Stimulated activated CD8-positive, alpha-beta memory T cell treated with anti-CD3 and anti-CD28 coated beads, Interleukin-4, amount 100 ng/mL, for 24 hours (primary cell): ENCODE measurements at places on chromosomes 13 and 19.

DNA sequence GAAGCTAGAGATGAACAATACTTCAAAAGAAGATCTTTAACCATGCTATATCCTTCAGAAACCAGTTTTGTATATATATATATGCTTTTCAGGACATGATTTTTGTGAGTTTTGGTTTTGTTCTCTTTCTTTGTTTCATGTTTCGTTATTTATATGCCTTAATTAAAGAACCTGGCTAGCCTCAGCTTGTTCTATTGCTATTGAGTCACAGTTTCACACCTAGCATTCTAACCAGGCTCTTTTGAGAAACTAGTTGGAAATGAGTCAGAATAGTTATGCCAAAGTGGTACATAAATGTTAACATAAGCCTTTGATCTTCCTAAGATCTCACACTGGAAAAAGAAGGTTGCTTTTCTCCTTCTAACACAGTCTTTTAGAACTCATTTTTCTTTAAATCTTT, 1925.2 kb downstream of the OLFM4 start:
- no peak for DNase-seq

- DNase-seq: no peak
Measured at GRCh38 chr13:35984287-35984686, 146.9 kb downstream of the DCLK1 start.

DNA sequence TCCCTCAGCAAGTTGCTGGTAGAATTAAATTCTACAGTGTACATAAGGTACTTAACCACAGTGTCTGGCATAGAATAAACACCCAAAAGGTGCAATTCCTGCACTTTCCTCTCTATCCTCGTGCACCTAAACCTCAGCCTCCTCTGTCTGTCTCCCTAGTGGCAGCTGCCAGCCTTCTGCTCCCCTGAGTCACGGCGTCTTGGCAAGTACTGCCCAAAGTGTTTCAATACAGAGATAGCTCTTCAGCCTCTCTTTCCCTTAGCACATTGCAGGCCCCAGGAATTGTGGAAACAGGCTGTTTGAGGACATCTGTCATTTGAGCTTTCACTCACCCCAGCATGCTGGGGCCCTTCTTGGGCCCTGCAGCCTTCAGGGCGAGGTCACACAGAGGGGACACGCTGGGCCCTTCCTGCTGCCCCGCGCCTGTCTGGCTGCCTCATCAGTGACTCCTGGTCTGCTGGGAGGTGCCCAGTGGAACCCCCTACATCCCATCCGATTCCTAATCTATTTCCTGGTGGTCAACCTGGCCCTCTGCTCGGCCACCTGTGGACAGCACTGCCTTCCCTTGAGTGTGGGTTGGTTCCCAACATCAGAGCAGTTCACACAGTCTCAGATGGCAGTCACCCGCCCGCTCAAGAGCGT, 19.3 kb downstream of the COL4A2 start:
- no peak for DNase-seq

DNA sequence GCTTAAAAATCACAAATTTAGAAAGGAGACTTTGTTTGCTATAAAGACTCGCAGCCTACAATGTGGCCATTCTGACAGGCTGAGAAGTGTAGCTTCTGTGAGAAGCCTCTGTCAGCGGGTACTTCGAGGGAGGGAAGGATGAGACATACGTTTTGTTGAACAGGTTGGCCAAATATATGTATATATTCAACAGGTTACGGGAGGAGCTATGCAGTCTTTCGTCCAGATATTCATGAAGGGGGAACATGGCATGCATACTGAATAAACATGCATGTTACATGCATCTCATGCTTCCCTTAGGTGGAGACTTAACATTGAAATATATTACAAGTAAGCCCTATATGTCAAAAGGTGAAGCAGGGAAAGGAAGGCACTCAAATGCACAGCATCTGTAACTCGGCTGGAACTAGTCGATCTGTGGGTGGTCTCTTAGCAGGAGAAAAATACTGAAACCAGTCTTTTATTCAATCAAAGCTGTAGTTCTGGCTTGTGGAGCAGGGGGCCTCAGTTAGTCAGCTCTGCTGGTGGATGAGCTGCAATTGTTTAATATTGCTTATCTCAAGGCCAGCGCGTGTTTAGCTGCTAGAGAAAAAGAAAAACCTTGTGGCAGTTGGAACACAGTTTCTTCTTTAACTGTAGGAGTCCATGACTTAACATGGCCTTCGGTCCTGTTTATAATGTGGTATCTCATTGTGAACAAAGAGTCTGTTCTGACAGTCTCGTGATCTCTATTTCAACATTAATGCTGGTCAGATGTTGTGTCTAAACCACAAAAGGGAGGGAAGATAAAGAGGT, 94.3 kb downstream of the FAM216B start:
- no peak for DNase-seq

DNA sequence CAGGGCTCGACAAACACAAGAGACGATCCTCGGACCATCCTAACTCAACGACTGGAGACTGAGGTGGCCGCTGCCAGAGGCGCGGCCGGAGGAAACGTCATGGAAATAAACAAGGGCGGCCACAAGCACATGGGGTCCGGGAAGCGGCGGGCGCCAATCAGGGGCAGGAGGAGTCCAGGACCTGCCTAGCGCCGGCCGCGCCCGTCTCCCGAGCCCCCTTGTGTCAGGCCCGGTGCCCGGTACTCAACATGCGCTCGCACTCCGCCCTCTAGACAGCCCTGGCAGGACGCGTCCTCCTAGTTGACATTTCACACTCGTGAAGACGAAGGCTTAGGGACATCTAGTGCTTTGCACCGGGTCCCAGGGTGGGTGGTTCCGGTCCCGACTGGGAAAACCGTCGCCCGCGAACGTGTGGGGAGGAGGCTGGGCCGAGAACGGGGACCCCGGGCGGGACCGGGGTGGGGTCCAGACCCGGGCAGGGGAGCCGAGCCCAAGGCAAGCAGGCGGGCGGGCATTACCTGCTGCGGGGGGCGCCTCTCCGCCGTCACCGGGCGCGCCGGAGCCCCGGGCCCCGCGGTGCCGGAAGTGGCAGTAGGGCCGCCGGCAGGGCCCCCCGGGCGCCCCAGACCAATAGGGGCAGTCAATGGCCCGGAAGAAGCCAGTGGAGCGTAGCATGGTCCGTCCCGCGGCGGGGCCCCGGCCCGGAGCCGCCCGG, 442 bp downstream of the REXO1 start:
- no peak for DNase-seq

DNA sequence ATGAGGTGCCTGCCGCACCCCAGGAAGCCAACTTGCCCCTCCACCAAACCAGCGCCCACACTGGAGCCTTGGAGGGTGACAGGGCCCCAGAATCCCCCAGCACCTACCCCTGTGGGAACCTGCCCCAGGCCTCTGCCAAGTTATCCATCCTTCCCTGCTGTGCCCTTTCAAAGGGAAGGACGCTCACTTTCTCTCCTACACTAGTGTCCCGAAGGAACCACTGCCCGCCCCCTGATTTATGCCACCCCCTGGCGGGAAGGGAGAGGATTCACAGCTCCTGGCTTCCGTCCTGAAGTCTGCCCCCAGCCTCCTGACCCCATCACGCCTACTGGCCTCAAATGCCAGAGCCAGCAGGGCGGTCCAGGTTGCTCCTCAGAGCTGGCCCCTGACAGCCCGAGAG, 1.4 kb downstream of the EVI5L start:
- no peak for DNase-seq

GRCh38 chr13:97385146-97385545, 48.8 kb upstream of the RAP2A start:
- no peak for DNase-seq

DNA sequence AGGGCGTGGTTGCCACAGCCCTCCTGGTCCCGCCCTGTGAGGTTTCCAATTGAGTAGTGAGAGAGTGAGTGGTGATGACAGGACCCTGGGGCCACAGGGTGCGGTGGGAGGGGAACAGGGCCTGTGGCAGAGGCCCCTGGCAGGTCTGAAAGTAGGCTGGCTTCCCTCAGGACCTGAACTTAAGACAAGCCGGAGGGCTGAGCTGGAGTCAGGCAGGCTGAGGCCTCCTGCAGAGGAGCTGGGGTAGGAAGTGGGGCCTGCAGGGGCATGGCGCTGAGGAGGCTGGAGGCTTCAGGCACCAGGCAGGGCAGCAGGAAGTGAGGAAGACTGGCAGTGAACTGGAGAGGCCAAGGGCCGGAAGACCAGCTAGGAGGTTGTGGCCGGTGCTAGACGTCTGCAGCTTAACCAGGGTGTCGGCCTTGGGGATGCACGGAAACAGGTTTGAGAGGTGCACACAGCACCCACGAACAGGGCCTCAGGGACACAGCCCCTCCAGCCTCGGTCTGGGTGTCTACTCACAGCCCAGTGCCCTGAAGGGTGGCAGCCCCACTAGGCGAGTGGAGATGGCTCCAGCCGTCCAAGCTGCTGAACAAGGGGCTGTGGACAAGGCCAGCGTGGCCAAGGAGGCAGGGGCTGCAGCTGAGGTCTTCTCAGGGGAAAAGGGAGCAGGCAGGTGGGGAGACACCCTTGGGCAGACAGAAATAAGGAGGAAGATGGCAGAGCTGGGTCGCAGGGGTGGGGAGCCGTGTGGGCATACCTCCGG, 17.8 kb downstream of the POP4 start:
- DNase-seq: peak; percentile 55

- no peak for DNase-seq
Measured at GRCh38 chr19:9165261-9165660, 13.5 kb upstream of the OR7D2 start.

DNA sequence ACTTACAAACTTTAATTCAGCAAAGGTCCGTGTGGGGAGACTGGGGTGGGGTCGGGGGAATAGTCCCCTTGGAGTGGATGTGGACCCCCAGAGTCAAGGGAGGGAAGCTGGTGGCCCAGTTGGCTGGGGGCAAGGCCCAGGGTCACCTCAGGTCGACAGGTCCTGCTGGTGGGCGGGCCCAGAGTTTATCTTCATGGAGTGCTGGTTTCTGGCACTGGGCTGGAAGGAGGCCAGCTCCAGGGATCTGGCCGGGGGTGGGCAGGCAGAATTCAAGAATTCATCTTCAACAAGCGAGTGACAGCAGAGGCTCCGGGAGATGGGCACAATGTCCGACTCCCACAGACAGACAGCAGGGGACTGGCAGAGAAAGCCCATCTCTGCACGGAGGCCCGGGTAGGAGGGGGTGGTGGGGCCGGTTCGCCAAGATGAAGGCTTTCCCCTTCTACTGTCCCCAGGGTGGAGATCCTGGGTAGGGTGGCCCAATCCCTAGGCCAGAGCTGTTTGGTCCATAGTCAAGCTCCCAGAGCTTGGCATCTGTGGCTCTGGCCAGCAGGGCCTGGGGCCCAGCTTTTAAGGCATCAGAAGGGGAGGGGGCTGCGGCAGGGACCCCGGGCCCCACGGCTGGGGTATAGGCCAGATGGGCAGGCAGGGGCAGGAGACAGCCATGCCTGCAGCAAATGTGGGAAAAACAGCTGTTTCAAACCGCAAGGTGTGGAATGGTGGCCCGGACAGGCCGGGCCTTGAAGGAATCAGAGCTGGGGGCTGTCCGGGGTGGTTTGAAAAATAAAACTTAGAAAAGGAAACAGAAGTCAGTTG, 622 bp upstream of the FDX2 start:
- no peak for DNase-seq

DNA sequence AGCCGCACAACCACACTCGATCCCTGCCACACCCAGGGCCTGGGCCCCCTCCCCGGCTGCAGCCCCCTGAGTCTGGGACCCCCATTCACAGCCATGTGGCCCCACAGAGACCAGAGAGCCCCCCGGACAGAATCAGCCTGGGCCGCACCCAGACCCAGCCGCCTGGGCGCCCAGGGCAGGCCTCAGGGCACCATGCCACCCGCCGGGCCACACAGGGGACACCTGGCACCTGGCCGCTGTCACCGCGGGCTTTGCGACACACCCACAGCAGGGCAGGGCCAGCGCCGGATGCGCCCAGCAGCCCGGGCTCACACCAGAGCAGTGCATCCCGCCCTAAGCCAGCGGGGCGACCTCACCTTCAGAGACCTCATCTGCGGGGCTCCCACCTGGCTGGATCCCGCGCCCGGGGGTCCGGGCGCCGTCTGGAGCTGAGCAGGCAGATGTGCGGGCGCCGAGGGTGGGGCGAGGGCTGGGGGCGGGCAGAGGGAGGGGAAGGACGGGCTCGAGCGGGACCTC, 443 bp downstream of the TBXA2R start:
- DNase-seq: no peak

- no peak for DNase-seq
Measured at GRCh38 chr19:8605514-8605913, 5.0 kb downstream of the ADAMTS10 start.

DNA sequence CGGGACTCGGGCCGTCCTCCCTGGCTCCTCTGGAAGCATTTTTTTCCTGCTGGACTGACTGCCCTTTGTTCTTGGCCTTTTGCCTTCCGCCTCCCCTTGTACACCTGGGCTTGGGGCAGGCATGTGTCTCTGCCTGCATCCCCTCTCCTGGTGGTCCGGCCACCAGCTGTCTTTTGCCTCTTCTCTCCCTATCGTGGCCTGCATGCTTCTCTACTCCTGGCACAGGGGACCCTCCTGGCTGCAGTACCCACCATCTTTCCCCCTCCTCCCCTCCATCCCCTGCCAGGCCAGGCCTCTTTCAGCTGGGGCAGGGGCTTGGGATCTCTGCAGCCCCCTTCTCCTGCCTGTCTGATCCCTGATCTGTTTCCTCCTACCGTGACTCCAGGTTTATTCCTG, 12.1 kb downstream of the WTIP start:
- DNase-seq: no peak
